ENCODE measurements at places on chromosomes 1 and 21. TPM values are rescaled to one million over a fixed set of nuclear protein-coding genes. Genes with fewer than 3 reads are reported as not detected.

RIPK4 gene
- 0.26 TPM for total RNA-seq

RGS16 gene
- total RNA-seq, result 1.4 TPM

DMRTA2 gene
- total RNA-seq, result not detected

TMEM240 gene
- 2.8 TPM for total RNA-seq

SPRR2B gene
- not detected for total RNA-seq

GUCA2B gene
- total RNA-seq, result not detected

PAPPA2 gene
- not detected for total RNA-seq

TDRD5 gene
- not detected for total RNA-seq

ZSWIM5 gene
- total RNA-seq, result 3.7 TPM

FAM131C gene
- total RNA-seq, result not detected

GRCh38 chr1:91891454-91891853 lies 5.5 kb upstream of the TGFBR3 start:
- no peak for DNase-seq
- H3K27ac ChIP-seq, result no peak overlapping the region
- H3K27me3 ChIP-seq, result no peaks in the 10 kb centered on the region
- H3K36me3 ChIP-seq, result no peaks in the 10 kb centered on the region

DNA sequence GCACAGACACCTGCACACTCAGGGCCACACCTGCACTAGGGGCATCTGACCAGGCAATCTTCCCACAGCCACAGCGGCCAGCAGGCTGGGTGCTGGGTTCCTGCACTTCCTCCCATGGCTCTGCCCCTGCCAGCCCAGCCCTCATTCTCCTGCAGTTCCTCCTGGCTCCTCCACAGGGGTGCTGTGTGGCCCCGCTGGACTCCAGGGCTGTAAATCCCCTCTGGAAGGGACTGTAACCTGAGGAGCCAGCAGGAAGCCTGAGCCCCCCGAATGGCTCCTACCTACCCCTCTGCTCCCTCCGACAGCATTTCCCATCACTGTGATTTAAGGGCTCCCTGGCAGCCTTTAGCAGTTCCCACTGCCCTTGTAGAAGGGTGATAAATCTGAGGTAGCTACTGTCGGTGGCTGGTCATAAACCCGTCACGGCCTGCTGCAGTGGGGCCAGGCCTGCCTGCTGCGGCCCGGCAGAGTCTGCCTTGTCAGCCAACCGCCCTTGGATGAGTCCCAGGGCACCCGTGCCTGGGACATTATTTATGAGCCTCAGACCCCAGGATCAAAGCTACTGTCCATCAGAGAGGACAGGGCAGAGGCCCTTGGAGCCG lies 8.8 kb downstream of the UBL4B start:
- H3K27me3 ChIP-seq, result peaks cover 4% of the 10 kb centered on the region
- H3K4me1 ChIP-seq, result no peaks in the 10 kb centered on the region
- no peak overlapping the region for H3K27ac ChIP-seq
- H3K4me3 ChIP-seq, result no peak overlapping the region

DNA sequence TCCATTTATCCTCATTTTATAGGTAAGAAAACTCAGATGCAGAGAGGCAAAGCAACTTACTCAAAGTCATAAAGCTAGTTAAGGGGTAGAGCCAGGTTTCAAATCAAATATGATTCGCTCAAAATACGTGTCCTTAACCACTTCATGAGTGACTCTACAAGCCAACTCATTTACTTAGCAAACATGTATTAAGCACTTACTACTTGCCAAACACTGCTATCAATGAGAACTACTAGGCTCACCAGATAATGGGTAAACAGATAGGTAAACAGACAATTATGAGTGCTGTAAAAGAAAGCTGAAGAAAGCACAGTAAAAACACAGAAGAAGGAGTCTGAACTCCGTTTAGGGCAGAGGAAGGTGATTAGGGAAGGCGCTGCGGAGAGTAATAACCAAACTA lies 65.9 kb downstream of the WDR64 start:
- no peaks in the 10 kb centered on the region for H3K4me1 ChIP-seq

- no peak overlapping the region for H3K4me3 ChIP-seq
- peaks cover 20% of the 10 kb centered on the region for H3K4me1 ChIP-seq
- no peak for DNase-seq
- no peaks in the 10 kb centered on the region for H3K27me3 ChIP-seq
- H3K27ac ChIP-seq, result no peak overlapping the region
These were observed 3.2 kb downstream of the EDARADD start for GRCh38 chr1:236397173-236397759.

DNA sequence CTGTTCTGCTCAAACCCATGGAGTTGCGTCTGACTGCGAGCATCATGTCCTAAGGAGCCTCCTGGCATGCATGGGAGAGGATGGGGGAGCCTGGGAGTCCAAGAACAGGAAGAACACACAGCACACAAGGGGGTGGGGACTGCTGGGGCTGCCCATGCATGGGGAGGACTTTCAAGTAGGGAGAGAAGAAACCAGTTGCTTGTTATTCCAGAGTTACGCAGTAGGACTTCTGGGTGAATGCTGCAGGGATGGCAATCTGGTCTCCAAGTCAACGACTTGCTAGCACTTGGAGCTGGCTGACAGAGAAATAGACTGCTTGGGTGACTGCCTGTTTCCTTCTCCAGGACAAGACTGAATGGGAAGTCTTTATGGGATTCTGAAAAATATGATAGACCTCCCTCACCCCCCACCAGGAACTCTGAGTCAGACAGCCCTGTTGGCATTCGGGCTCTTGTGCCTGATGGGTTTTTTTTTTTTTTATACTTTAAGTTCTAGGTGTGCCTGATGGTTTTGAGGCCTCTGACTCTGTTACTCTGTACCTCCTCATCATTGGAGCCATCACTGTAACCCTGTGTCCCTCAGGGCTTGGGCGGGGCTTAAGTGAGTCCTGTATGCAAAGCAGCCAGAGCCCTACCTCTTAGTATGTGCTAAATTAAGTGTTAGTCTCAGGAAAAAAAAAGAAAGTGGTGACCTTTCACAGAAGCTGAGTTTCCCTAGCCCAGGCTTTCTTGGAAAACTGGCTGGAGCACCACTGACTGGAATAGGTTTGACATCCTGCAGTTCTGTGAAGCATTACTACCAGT lies 30.3 kb downstream of the MAP3K21 start:
- no peak overlapping the region for H3K27ac ChIP-seq
- peaks cover 4% of the 10 kb centered on the region for H3K4me1 ChIP-seq
- H3K27me3 ChIP-seq, result no peaks in the 10 kb centered on the region

- peaks cover 13% of the 10 kb centered on the region for H3K4me1 ChIP-seq
- H3K27ac ChIP-seq, result no peak overlapping the region
- no peaks in the 10 kb centered on the region for H3K27me3 ChIP-seq
- H3K4me3 ChIP-seq, result no peak overlapping the region
These were observed 37.7 kb downstream of the KIAA0040 start for GRCh38 chr1:175154629-175155472.

DNA sequence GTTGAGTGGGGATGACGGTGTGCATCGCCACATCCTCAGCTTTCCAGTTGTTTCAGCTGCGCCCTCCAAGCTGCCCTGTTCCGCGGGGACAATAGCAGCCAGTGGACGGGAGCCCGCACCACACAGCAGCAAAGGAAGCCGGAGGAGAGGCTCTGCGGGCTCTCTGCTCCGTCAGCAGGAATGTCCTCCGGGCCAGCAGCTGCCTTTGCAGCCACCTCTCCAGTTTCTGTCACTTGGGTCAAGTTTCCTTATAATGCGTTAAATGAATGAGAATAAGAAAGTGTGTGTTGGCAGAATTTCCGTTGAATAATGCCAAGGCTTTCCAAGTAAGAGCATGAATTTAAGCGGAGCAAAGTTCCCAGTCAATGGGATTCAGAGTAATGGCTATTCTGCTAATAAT lies 263.3 kb downstream of the KIF26B start:
- no peak overlapping the region for H3K4me3 ChIP-seq
- no peak for DNase-seq
- H3K36me3 ChIP-seq, result no peaks in the 10 kb centered on the region
- no peak overlapping the region for H3K27ac ChIP-seq

DNA sequence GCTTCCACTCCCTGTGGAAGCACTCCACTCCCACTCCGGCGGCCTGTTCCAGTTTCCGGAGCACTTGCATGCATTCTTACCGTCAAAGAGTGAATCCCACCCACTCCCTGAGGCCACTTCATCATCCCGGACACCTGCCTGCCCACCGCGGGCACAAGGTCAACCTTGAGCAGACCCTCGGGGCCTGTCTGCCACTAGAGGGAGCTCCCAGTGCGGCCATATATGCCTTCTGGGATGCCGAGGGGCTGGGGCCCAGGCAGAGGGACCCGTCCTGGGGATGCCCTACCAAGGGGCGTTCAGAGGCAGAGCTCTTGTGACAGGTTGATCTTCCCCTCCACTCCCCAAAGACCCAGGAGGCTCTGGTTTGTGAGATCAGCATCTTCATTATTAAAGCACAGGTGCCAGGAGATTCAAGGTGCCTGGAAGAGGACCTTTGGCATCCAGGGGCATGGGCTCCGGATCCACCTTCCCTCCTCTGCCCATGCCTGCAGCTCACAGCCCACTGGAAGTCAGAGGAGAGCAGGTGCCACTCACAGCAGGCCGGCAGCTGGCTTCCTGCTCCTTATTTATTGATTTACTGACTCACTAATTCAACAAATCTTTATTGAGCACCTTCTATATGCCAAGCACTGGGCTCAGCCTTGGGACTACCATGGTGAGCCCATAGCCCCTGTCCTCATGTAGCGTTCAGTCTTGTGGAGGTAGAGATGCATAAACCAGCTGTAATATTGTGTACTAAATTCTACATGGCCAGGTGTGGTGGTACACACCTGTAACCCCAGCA lies 47.3 kb downstream of the UBIAD1 start:
- H3K27me3 ChIP-seq, result no peaks in the 10 kb centered on the region
- H3K27ac ChIP-seq, result no peak overlapping the region
- no peaks in the 10 kb centered on the region for H3K36me3 ChIP-seq
- DNase-seq, result peak; percentile 19
- H3K4me3 ChIP-seq, result no peak overlapping the region
- no peaks in the 10 kb centered on the region for H3K4me1 ChIP-seq

GRCh38 chr21:20698585-20698984 lies 299.6 kb upstream of the NCAM2 start:
- DNase-seq, result no peak
- H3K4me3 ChIP-seq, result no peak overlapping the region
- H3K36me3 ChIP-seq, result no peaks in the 10 kb centered on the region

DNA sequence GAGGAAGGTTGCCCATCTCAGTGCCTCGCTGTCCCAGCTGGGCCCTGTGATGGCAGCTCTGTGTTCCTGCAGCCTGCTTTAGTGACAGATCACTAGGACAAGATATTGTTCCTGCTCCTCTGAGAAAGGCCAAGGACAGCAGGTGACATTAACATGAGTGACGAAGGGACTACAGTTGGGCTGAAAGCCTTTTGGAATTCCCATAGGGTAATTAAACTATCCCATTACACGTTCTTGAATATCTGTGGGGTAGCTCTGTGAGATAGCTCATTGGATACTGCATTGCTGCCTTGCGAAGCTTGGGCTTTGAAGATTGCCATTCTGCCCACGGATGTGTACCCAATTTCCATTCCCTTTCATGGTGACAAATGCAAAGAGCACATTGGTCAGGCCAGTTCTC lies 78.2 kb upstream of the COA6 start:
- no peaks in the 10 kb centered on the region for H3K27me3 ChIP-seq
- no peaks in the 10 kb centered on the region for H3K4me1 ChIP-seq
- H3K4me3 ChIP-seq, result no peak overlapping the region
- no peak overlapping the region for H3K27ac ChIP-seq
- no peaks in the 10 kb centered on the region for H3K36me3 ChIP-seq

GRCh38 chr21:28801906-28802305 lies 190.8 kb downstream of the LTN1 start:
- H3K27ac ChIP-seq, result no peak overlapping the region
- H3K4me3 ChIP-seq, result no peak overlapping the region
- no peaks in the 10 kb centered on the region for H3K27me3 ChIP-seq
- H3K36me3 ChIP-seq, result no peaks in the 10 kb centered on the region
- no peaks in the 10 kb centered on the region for H3K4me1 ChIP-seq
